Central memory CD8-positive, alpha-beta T cell (primary cell): ENCODE measurements at places on chromosomes 7 and 10.

DNA sequence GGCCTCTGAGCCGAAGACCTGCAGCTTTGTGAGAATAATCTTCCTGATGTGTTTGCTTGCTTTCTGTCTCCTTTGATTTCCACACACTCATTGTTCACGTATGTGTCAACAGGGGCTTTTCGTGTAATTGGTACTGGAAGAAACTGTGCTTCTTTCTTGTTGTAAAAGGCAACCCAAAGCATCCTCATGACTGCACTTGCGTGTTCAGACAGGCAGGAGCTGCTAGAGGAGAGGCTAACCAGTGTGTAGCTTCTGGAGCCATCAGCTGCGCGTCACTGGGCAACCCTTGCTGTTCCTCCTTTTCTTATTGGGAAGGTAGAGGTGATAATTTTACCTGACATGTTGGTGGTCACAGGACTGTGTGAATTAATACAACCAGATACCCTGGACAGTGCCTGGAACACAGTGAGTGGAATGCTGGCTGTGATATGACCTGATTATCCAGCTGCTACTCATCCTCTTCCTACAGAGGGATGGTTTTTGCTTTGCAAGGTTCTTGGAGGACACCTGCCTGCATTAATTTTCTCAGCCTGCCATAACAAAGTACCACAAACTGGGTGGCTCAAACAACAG lies 213.0 kb downstream of the ABCA13 start:
- DNase-seq, result no peak

GRCh38 chr7:6607651-6608051 lies 7.8 kb upstream of the ZNF853 start:
- no peak for DNase-seq

DNA sequence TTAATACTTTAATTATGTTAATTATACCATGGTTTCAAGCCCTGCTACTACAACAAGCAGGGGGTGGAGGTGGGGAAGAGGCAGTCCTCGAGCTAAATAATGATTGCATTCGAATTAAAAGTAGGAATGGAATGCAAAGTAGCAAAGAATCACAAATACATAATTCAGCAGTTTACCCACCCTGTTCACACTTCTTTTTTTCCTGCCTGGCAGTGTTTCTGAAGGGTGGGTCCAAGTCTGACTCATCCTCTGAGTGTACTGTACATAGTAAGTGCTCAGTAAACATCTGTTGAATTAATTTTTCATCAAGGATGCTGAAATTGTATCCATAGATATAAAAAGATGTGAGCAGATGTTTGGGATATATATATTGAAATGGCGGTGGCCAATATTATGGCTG lies 778.8 kb downstream of the LRMDA start:
- DNase-seq, result no peak

DNA sequence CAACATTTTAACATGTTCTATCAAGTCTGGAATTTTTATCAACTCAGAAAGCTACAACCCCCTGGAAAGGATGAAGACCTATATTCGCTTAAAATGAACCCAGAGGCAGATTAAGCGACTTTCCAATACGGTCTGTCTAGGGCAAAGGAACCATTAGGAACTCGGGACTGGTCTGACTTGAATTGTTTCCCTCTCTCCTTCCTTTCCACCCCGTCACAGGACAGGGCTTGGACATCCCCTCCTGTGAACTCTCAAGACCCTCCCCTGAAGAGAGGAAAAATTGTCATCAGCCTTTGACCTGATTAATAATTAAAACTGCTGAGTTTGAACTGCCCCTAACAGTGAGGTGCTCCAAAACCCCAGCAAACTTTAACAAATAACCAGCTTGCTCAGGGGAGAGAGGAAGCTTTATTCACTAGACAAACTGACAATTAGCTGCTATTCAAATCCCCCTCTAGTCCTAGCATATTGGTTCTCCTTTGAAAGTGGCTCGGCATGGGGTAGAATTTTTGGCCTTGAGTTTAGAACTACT lies 22.6 kb upstream of the SLF2 start:
- no peak for DNase-seq

DNA sequence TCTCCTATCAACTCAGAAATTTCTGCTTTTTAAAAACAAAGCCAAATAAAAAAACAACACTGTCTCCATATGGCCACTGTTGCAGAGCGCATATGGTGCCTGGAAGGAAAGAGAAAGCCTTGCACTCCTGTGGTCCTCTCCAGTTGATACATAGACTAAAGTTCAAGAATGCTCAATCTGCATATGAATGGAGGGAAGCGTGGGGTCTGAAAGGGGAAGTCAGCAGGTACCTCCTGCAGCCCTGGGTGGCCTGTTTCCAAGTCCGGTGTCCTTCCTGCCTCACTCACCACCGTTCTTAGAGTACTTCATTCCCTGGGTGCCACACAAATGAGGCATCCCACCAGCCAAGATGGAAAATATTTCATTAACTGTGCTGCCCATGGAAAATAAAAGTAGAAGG lies 138.3 kb upstream of the PALS2 start:
- no peak for DNase-seq

DNA sequence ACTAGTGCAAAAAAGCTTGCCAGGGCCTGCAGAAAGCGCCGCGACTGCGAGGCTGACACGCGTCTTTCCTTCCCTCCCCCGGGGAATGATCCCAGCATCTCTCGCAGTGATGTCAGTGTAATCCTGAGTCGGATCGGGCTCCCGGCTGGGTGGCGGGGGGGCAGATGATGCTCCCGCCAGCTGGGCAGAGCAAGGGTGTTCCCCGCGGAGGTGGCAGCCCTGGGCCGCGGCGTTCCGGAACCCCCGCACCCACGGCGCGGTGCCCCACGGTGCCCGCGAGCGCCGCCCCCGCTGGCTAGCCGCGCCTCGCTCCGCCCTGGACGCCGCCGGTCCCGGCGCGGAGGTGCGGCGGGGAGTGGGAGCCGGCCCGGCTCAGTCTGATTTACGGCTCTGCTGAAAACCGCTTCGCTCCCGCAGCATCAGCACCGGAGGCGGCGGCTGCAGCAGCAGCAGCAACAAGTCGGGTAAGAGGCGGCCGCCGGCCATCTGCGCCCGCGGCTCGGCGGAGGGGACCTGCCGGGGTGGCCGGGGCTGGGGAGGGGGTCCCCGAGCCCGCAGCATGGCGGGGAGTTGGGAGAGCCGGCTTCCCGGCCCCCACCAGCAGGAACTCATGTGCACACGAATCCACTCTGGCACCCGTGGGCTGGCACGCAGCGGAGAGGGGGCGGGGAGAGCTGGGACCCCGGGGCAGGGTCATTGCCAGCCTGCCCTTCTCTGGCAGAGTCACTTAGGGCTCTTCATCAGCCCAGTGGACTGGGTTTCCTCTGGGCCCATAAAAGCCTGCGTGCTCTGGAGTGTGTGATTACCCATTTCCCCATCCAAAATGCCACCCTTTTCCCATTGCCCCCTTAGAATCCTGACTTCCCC lies at the start of gene ZNF365:
Gene ZNF365 (plus strand): TSS at position 375 of the 867 bp plus-strand sequence. CDS start 1,825 bp downstream, outside the sequence.
- DNase-seq, result peak; percentile 27

GRCh38 chr7:150849204-150849775 lies 3.0 kb upstream of the AOC1 start:
- no peak for DNase-seq

- DNase-seq, result no peak
These were observed 211.1 kb upstream of the LRRTM3 start for GRCh38 chr10:66714741-66715140.
